Left lung (tissue), 14 donors: ENCODE measurements at places on chromosomes 3 and 15.

DNA sequence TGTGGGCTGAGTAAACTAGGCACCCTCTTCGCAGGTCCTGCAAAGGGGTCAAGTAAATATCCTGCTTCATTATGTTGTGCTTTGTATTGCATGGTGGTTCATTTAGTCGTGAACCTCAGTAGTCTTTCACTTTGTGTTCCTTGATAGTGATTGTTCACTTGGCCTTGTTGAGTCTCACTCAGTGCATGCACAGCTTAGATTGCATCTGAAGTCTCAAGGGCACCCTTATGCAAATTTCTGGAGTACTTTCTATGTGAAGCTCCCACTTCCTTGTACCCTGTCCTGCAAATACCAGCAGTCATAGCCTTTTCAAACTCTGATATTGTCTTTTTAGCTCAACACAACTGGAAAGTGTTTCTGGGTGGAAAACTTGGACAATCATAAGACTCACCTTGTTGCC is 519.2 kb downstream of the NAALADL2 start:
- DNase-seq = no peak

DNA sequence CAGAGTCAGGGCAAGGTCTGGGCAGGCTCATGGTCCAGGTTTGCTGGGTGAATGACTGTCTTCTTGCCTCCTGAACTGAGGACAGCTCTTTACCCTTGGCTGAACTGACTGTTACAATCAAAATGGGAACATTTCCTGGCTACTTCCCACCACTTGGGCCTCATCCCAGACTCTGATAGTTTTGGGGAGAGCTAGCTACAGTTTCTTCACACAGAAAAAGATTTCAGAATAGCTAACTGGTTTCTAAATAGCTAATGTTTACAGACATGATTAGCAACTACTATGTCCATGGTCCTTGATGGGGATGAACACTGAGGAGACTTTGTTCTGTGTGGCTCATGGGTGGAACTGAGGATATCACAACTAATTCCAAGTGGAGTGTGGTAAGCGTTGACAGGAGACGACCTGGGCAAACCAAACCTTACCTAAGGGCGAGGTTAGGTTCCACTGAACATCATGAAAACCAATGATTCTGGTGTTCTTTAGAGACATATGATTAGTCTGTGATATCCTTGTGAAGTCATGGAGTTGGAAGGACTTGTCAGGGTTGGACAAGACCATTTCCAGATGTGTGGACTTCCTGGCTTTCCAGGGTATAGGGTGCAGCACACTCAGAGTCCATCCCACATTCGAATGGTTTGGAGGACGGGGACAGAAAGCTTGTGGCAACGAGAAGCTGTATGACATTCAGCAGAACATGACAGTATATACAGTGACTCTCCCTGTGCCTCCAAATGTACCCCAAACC is 7.3 kb downstream of the ALPK3 start:
- peak; percentile 85 for DNase-seq

DNA sequence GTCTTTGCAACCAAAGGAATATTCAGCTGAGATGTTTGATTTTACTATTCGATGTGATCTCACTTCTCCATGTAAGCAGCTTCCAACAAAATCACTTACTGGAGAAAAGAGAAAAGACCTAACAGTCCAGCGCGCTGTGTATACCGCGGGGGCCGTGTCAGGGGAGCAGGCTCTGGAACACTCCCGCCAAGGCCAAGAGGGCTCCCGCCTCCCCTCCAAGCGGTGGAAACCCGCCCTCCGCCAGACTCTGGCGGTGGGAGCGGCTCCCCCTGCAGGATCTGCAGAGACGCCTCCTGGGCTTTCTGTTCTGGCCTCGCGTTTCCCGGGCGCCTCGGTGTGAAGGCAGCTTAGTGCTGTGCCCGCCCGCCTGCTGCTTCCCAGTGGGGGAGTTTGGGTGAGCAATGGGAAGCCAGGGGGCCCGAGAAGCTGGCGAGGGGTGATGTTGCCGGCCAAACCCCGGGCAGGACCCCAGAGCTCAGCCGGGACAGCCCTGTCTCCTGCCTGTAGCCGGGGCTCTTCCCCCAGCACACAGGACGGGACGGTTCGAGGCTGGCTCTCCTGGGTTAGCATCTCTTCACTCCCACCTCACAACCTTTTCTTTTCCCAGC is 36.3 kb downstream of the CHST14 start:
- DNase-seq = peak; percentile 72

DNA sequence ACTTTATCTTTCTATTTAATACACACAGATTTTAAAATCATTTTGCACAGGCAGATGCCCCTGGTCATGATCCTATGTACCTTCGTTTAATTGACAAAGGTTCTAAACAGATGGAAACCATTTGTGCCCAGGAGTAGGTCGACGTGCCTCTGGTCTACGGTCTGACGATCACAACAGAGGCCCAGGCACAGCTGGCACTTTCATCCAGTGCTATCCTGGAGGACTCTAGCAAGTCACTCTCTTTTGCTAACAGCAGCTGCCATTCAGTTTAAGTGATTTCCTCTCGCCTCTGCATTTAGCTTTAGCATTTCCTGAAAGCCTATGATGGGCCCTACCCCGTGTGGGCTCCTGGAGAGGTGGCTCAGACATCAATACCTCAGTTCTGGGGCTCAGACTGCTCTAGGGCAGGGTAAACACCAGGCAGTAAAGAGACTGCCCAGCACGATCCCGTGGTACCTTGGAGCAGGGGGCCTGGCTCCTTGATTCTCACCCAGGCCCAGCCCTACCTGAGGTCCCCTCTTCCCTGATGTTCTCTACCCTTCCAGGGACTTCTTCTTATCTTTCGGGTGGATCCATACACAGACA is 83.2 kb upstream of the SNRPA1 start:
- no peak for DNase-seq

GRCh38 chr3:53169832-53170324 is 8.9 kb downstream of the PRKCD start:
- no peak for DNase-seq

- no peak for DNase-seq
These were observed 28.5 kb downstream of the LRRC28 start for GRCh38 chr15:99279827-99280226.

- no peak for DNase-seq
These were observed 22.3 kb upstream of the OR5K4 start for GRCh38 chr3:98331329-98331728.

DNA sequence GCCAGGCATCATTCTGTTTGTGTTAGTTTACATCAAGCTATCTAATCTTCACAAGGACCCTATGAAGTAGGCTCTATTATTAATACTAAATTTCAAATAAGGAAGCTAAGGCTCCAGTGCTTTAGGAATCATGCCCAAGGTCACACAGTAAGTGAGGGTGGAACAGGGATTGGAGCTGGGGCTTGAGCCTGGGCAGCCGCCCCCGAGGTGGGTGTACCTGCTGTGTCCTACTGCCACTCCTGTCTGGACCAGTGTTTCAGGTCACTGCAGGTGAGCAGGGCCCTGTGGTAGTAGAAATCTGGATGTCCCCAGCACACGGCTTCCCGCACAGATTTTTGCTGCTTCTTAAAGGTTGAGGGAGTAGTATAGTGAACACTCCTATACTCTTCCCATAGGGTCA is 6.5 kb downstream of the KLF13 start:
- no peak for DNase-seq

- DNase-seq = no peak
These were observed 43.3 kb downstream of the CCNB2 start for GRCh38 chr15:59148153-59148833.

- DNase-seq = no peak
These were observed 11.6 kb downstream of the WWTR1 start for GRCh38 chr3:149646181-149646766.

- no peak for DNase-seq
These were observed 124.4 kb upstream of the TOPAZ1 start for GRCh38 chr3:44117239-44117638.

GRCh38 chr15:70291305-70292075 is 193.8 kb upstream of the TLE3 start:
- DNase-seq = no peak

DNA sequence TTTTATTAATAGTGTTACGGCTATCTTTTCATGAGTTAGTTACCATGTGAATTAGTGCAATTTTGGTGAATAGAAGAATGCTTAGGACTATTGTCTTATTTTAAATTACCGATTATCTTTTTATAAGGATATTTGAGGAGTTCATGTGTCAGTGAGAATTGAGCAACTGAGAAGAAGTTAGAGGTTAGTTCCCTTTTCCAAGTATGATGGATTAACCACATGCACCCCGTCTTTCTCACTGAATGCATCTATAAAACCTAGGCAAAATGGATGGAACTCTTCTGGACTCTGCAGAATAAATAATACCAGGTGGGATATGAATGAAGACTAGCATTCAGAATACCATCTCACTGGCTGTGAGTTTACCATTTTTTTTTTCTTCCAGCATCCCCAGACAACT is 74.3 kb downstream of the TCF12 start:
- no peak for DNase-seq

GRCh38 chr15:34718681-34719665 is 35.8 kb downstream of the GJD2 start:
- DNase-seq = no peak

DNA sequence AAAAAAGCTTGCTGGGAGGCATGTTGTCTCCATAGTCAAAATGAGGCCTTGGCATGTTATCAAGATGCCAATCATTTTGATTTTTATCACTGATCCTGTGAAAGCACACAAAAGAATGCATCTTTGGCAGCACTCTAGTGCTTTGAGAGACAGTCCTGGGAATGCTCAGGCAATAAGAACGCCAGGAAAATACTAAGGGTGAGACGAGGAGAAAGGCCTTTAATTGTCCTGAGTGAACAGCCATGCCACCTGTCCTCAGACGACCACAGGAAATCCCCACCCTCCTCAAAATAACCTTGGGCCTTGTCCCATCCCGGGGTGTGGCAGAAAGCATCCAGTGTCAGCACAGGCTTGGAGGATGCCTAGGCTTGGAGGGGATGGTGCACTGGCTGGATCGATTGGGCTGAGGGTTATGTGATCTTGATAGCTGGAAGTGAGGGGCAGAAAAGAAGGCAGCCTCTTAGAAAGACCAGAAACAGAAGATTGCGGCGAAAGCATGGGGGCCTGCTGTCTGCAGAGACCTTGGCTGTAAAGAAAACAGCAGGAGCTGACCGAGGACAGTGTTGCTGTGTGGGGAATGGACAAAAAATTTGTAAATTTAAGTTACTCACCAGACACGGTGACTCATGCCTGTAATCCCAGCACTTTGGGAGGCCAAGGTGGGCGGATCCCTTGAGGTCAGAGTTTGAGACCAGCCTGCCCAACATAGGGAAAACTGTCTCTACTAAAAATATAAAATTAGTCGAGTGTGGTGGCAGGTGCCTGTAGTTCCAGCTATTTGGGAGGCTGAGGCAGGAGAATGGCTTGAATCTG is 7.3 kb downstream of the TMEM158 start:
- DNase-seq = no peak

GRCh38 chr15:52232327-52232726 is 41.1 kb upstream of the GNB5 start:
- no peak for DNase-seq

DNA sequence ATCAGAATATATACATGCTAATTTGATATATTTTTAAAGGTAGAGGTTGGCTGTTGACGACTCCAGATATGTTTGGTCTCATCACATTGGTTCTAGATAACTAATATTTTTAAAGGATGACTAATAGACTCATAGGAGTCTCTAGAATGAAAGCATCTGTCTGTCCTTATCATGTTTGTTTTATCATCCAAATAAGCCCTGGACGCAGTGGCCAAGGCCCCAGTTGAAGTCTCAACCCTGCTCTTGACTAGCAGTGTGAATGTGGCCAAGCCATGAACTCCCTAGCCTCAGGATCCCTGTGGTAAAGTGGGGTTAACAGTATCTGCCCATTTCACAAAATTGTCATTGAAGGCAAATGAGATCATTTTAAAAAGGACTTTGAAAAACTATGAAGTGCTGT is 53.6 kb downstream of the ABHD2 start:
- DNase-seq = no peak

DNA sequence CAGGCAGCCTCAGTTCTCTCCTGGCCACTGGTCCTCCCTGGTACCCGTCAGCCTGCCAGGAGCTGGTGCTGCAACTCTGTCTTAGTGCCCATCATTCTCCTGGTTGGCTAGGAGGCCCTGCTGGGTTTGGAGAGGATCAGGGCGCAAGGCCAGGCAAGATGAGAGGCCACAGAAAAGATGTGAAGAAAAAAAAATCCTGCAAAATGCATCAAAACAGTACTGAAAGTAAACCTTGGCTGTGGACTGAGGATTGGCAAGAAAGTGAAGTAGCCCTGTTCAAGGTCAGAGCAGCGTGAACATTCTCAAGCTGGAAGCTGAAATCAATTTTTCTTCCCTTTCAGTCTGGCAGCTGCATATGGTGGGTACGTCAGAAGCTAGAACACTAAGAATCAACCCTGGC is 74.2 kb downstream of the GTF2E1 start:
- DNase-seq = no peak

GRCh38 chr3:195195321-195196209 is 75.4 kb downstream of the XXYLT1 start:
- no peak for DNase-seq

DNA sequence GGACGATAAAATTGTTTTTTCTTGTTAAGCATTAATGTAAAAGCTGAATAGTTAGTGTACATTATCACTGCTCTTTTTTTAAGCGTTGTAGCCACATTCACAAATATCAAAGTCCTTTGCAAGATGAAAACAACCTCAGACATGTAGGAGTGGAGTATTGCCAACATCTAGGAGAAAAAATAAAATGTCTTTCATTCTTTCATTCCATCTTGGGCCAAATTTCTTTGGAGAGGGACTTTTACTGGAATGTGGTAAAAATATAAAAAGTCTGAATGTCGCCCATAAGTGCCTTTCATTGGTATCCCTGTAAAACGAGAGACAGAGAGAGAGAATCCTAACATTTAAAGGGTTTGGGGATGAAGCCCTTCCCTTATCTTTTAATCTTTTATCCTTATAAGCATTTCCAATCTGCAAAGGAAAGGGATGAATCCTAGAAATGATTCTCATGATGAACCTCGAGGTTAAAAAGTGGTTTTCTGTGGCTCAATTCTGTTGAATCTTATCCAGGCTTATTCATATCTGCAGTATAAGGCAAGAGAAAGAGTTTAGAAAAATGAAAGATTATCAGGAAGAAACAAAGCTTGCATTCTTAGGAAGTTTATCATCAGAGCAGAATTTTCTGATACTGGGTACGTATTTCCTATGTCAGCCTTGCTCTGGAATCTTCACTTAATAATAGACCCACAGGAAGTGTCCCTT is 1031.7 kb downstream of the MCTP2 start:
- no peak for DNase-seq

- no peak for DNase-seq
These were observed 3.3 kb downstream of the RNF13 start for GRCh38 chr3:149816311-149816710.

DNA sequence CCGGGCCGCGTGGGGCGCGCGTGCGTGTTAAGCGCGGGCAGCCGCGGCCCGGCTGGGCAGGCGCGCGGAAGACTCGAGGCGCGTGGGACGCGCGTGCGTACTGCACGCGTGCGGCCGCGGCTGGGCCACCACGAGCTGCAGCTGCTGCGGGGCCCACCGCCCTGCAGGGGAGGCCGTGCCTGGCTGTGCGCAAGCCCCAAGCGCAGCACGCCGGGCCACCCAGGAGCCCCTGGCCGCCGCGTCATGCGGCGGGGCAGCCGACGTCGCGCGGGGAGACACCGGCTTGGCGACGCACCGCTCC is 590 bp upstream of the TRIM71 start:
- DNase-seq = peak; percentile 39

- no peak for DNase-seq
These were observed 277.4 kb upstream of the NR2E3 start for GRCh38 chr15:71532994-71533393.

GRCh38 chr3:106083207-106083606 is 214.4 kb upstream of the CBLB start:
- DNase-seq = no peak
